ENCODE measurements at places on chromosomes 3 and 15.

GRCh38 chr3:187516446-187517185, 148.4 kb downstream of the RTP4 start:
- DNase-seq = no peak

GRCh38 chr3:196989721-196990262, 21.2 kb upstream of the PIGZ start:
- no peak for DNase-seq

DNA sequence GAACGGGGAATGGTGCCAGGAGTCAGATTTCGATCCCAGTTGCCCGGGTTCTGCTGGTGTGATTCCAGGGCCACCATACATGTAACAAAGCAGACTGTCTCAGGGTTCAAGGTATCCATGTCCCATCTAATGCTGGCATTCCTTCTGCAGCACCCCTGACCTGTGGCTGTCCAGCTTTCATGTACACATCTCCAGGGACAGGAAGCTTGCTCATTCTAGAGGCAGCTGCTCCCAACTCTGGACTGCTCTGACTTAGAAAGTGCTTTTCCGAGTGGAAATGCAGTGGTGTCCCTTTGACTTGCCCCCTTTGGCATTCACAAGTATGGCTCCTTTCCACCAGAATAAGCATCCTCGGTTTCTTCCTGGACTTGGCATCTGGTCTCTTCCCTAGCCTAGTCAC, 30.9 kb downstream of the PML start:
- DNase-seq = no peak

DNA sequence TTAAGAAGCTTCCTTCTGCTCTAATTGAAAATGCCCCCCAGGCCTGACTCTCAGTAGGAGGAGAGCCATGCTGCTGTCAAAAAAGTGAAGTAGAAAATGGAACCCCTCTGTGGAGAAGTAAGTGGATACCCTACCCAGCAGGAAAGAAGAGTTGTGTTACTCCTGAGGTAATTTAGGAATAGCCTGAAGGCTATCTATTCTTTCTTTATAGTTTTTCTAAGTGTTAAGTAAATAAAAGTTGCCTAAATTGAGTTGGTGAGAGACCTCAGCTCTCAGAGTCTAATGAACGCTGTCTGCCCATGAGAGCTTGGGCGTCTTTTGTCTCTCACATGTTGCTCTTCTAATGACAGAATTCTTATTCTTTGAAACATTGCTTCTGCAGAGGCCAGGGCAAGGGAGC, 116.2 kb downstream of the NSUN3 start:
- DNase-seq = no peak

- no peak for DNase-seq
Measured at GRCh38 chr3:102529452-102529851, 94.6 kb downstream of the ZPLD1 start.

GRCh38 chr15:83846847-83847246, 192.9 kb downstream of the ADAMTSL3 start:
- DNase-seq = no peak

GRCh38 chr3:128760881-128761280, 34.9 kb downstream of the RAB7A start:
- no peak for DNase-seq

GRCh38 chr3:50605901-50606326, 5.7 kb downstream of the CISH start:
- DNase-seq = no peak

DNA sequence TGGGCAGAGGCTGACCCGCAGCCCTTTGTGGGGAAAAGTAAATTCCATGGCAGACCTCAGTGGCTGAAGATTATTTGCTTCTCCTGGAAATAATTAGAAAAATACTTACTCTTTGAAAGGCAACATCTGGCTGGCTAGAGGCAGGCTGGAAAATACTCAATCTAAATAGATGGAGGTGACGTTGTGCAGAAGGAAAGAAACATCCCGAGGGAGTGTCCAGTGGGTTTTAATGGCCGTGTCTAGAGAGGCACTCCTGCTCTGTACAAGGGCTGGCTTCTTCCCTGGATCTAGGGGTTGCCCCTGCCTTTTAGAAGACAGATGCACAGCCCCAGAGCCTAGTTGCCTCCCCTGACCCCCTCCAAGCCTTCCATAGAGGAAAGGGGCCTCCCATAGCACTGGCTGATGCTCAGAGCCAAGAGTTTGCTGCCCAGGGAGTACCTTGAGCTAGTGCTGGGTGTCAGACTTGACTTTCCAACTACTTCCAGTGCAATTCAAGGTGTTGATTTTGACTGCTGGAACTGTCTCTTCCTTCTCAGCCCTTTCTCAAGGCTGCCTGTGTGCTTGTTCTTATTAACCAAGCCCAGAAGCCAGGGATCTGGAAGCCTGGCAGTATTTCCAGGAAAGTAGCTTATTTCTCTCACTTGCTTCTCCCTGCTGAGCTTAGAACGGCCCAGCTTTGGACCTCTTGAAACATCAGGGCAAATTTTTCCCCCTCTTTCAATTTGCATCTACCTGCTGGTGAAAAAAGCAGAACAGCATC, 27.4 kb downstream of the CGNL1 start:
- DNase-seq = no peak

DNA sequence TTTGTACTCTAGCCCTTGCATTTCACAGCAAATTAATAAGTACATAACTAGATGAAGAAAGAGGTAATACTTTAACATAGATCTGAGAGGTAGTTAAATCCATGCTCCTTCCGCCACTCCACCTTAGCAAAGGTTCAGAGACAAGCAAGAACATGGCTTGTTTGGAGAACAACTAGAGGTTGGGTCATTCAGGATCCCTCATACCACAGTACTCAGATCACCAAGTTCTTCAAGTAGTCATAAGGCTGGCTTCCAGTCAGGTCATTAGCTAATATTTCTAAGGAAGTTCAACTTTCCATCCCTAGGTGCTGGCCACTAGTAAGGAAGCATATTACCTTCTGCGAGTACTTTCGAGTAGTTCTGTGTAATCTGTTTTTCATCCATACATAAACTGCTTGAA, 44.1 kb downstream of the CD200R1 start:
- DNase-seq = no peak

GRCh38 chr15:62742409-62743171, 300.0 kb upstream of the TPM1 start:
- peak; percentile 35 for DNase-seq

GRCh38 chr3:24483873-24484272, 10.8 kb downstream of the THRB start:
- DNase-seq = no peak

DNA sequence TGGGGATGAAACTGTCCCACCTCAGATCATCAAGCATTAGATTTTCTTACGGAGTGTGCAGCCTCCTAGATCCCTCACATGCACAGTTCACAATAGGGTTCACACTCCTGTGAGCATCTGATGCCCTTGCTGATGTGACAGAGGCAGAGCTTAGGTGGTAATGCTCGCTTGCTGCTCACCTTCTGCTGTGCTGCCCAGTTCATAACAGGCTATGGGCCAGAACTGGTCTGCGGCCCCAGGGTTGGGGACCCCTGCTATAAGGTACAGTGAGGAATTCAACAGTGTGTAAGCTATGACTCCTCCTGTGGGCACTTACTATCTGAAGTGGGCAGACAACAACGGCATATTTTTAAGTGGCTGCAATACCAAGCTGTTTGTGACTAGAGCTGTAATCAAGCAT, 187.9 kb upstream of the BHLHE40 start:
- no peak for DNase-seq

DNA sequence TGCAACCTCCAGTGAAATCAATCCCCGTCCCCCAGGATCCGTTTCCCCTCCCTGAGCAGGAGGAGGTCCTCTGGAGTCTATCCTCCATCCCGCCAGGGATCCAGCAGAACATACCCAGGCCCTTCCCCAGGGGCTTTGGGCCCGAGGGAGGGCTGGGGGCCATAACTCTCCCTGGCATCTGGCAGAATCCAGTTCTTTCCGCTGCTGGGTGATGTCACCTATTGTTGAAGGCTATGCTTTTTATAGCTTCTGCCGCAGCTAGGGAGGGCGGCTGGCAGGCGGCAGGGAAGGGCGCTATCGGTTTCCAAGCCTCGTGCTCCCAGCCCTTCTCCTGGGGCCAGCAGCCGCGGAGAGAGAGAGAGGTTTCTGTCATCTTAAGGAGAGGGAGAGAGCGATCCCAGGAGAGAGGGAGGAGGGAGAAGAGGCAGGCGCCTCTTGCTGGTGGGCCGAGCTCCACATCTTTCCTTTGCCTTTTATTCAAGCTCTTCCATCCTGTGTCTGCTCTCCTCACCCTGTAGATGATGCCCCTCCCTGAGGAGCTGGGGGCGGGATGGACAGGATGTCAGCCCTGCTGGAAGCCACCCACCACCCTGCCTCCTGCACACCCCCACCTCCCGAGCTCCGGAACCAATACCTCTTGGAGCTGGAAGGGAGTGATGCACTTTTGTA, 120.1 kb downstream of the ANP32A start:
- no peak for DNase-seq

GRCh38 chr3:21704796-21705195, 46.2 kb downstream of the ZNF385D start:
- DNase-seq = no peak

DNA sequence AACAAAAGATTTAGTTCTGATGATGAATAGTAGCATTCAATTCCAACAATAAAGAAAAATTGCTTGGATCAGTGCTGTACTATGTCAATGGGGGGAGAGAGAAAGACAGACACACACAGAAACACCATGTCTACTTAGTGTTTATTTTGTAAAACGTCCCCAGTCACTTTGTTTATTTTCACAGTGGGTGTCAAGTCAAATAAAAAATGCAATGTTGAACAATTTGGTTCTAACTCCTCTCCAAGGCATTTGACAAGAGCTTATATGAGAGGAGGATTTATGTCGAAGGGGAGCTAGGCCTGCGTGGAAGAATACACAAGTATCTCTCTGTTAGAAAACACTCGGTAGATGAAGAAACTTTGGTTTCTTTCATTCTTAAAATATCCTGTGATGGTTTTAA, 201.7 kb upstream of the SLC2A2 start:
- no peak for DNase-seq

DNA sequence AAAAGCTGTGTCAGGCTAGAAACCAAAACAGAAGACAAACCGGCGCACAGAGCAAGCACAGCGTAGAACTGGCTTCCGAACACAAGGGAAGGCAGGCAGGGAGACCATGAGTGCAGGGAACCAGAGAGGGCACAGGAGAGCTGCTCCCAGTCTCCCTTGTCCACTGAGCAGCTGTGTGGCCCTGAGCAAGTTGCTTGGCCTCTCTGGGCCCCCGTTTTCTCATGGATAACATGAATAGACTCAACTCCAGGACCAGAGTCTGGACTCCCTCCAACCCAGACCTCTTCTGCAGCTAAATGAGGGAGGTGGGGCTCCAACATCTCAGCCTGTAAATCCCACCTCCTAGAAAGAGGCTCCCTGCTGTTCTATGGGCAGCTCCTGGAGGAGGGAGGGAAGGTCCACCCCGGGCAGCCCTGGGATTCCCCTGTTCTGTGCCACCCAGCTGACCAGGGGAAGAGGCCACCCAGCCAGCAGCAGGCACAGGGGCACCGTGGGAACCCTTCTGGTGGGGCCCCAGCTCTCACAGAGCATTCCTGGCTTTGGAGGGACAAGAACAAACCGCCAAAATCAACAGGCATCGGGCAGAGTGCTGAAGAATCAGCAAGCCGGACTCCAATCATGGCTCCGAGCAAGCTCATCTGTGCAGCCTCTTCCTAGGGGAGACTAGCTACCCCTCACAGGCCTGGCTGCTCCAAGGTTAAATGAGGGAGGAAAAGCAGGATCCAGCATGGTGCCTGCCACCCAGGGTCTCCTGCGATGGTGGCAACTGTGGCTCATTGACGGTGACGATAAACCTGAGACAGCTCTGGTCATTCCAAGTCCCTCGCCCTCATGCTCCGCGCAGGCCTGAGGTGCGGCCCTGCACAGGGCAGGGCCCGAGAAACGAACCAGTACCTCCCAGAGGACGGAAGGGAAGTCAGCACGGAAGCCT, 15.1 kb downstream of the XXYLT1 start:
- no peak for DNase-seq

DNA sequence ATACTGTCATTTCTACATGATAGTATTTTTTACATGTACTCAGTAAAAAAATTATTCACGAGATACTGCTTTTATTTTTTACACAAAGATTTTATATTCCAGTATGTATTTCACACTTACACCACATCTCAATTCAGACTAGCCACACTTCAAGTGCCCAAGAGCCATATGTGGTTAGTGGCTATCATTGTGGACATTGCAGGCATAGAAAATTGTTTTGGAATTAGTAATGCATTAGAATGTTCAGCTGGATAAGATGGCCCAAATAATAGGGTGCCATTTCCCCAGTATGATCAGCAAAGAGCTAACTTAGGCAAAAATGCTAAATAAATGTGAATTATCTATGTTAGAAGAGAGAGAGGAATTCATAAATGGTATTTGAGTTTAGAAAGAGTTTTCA, 203.8 kb upstream of the MCTP2 start:
- DNase-seq = no peak

DNA sequence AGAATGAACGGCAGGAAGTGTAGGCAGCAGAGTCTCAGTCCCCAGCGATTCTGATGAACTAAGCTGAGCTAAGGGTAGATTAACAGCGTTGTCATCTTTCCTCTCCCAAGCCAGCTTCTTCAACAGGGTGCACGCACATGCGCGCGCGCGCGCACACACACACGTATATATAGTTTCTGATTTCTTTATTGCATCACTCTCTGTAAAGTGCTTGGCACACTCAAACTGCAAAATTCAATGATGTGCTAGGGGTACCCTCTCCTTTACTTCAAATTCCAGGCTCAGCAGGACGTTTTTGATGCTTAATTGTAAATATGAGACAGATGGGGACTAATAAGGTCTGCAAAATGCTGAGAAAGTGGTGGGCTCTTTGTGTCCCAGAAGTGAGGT, 26.1 kb upstream of the VPS8 start:
- no peak for DNase-seq

GRCh38 chr15:31306426-31307269, 20.0 kb upstream of the KLF13 start:
- no peak for DNase-seq

DNA sequence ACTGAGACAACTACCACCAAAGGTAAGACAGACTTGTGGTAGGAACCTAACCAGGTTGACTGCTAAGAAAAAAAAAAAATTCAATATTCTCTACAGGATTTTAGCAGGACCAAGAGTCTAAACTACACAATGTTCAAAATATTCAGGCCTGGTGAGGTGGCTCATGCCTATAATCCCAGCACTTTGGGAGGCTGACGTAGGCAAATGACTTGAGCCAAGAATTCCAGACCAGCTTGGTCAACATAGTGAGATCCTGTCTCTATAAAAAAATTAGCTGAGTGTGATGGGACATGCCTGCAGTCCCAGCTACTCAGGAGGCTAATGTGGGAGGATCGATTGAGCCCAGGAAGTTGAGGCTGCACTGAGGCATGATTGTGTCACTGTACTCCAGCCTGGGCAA, 341.6 kb upstream of the WNT5A start:
- no peak for DNase-seq

GRCh38 chr15:91704343-91704742, 149.2 kb upstream of the SLCO3A1 start:
- DNase-seq = no peak

DNA sequence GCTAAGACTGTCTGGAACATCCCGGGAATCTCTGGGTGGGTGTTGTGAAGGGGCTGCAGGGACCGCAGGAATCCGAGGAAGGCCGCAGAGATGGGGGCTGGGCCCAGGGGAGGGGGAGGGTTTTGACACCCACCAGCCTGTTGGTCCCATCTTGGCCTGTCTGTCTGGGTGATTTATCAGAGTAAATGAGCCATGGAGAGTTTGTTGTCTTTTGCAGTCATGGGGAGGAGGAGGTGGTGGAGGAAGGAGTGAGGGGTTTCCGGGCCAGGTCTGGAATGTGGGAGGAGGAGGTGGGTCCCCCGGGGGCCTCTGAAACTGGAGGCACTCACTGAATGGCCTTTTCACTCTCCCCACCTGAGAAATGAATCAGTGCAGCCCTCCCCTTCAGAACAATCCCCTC, 11.5 kb downstream of the SEMA3F start:
- no peak for DNase-seq

All from CD4-positive, alpha-beta T cell treated with Interleukin-15 for 4 hours (primary cell).